ENCODE measurements at places on chromosomes 2 and 18.

GRCh38 chr2:8567469-8568260 lies 114.2 kb upstream of the ID2 start:
- DNase-seq, result peak; percentile 36

- no peak for DNase-seq
Measured at GRCh38 chr2:189069855-189070619, 95.9 kb downstream of the COL3A1 start.

- DNase-seq, result no peak
Measured at GRCh38 chr2:69171897-69172525, 159.0 kb downstream of the ANTXR1 start.

DNA sequence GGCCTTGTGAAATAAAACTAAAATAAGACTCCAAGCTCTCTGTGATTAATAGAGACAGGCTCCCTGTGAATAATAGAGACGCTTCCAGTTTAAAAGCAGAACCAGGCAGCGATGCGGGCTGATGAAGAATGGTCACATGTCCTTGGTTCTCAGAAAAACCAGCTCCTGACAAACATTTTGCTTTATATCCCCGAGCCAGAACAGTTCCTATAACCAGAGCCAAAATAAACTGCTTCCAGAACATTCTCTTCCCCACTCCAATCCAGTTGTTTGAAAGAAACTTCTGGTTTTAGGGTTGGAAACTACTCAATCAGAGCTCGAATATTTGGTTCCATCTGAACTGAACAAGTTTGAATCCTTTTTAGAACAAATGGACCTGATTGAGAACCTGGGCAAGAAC lies 213.7 kb downstream of the TSN start:
- DNase-seq, result no peak

DNA sequence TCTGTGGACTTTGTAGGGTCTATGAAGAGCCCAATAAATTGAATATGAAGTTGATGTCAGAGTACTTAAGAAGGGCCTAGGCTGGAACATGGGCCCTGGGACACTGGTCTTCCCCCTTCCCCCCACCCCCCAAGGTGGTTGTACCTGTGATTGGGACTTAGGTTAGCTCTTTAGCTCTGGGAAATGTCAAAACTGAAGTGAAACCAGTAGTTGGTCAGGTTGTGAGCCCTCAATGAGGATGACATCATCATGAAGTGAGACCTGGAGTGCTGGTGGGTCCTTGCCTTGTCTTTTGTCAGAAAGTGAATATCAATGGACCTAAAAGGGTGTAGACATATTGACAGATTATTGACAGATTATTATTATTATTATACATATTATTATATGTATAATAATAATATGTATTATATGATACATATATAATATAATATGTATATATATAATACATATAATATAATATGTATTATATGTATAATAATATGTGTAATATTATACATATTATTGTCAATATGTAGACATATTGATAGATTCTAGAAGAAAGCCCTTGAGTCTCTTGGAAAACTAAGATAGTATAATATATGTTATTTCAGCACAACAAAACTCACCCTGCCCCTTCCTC lies 5.4 kb downstream of the MARS2 start:
- no peak for DNase-seq

DNA sequence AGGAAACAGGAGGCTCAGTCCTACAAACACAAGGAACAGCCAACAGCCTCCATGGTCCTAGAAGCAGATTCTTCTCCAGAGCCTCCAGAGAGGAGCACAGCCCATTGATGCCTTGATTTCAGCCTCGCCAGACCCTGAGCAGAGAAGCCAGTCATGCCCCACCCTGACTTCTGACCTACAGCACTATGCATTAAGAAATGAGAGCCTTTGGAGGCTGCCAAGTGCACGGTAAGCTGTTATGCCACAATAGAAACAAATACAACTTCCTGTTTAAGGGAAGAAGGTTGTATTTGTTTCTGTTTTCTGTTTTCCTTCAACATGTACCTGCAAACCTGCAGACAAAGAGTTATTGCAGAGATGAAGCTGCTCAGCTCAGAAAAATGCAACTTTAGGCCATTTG lies 181.3 kb upstream of the AGAP1 start:
- no peak for DNase-seq

DNA sequence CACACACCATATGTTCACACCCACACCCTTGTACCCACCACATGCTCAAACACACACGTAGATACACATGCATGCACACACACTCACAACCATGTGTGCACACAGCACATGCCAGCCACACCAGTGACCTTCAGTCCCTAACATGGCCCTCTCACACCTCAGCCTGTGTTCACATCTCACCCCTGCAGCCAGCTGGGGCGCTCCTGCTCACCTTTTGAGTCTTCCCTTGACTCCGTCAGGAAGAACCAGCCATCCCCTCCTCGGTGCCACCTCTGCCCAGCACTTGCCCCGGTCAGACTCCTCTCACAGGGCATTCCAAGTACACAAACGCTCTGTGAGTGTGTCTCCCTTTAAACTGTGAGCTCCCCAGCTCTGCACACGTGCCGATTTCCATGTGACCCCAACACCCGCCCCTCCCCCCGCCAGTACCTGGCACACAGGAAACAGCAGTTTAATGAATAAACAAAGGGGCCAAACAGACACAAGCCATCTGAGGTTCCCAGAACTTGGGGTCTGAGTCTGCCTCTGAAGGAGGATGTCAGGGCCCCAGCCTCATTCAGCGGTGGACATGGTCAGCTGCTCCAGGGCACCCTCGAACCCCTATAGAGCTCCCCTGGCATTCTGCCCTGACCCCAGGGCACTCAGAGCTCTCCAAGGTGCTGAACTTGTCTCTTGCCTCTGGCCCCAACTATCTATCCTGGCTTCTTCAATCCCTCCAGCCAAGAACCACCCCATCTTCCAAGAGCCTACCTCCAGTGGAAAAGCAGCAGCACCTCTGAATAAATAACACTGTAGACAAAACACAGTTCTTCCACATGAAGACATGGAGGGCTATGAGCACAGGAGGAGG lies 252.9 kb downstream of the ATAD2B start:
- DNase-seq, result no peak

GRCh38 chr2:25076749-25077148 lies 34.9 kb downstream of the EFR3B start:
- DNase-seq, result no peak

DNA sequence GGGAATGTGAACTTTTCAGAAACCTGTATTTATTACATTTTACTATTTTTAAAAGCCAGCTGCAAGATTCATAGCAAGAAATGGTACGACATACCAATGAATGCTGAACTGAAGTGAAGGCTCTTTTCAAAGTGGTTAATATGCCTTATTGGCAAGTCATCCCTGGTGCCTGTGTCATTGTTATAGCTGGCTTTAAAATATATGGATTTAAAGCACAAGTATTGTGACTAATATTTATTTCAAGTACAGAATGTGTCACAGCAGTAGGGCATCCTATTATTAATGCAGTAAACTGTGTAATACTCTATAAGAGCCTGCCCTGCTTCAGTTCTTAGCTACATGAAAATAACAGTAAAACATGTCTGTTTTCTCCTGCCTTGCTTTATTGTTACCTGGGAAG lies 10.8 kb downstream of the TSHZ1 start:
- DNase-seq, result no peak

GRCh38 chr2:219369447-219369861 lies 18.3 kb downstream of the DNPEP start:
- DNase-seq, result peak; percentile 86

DNA sequence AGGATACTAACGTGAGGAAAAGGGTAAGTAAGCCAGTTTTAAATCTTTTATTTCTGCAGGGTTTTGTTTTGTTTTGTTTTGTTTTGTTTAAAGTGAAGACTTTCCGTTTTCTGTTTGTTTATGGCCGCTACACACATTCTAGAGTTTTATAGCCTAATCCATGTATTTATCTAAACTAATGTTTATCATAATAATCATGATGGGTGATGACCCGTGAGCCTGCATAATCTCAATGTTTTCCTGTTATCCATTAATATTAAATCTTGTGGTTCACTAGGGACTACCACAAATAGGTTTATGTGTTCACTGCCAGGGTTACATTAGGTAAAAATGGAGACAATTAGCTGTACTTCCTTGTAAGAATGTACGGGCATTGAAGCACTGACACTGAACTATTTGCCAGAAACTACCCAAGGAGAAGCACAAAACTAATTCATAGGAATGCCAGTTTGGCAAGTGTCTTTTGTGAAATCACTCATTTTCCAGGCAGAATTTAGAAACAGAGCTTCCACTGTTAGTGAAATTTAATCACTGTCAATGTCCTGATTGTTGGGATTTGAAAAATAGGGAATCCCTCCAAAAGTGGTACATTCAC lies 574.8 kb downstream of the LRP1B start:
- DNase-seq, result no peak

GRCh38 chr2:118718921-118719320 lies 128.5 kb downstream of the EN1 start:
- no peak for DNase-seq

- no peak for DNase-seq
Measured at GRCh38 chr2:149015501-149015900, 23.0 kb upstream of the LYPD6B start.

DNA sequence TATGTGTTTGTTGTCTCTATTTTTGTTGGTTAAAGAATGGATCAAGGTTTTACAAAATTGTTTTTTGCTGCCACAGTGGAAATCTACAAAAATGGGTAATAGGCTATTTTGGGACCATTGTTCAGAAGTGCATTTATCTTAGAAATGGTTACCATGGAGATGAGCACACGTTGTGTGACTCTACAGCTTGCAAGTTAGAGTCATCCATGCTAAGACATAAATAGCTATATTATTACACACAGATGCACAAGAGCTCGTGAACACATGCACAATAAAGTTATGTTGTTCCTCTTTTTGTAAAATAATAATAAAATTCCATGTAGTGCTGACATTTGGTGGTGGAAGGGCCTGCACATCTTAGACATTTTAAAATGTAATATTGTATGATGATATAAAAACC lies 15.5 kb upstream of the DUSP19 start:
- no peak for DNase-seq

- no peak for DNase-seq
Measured at GRCh38 chr2:105187531-105187930, 54.0 kb upstream of the GPR45 start.

DNA sequence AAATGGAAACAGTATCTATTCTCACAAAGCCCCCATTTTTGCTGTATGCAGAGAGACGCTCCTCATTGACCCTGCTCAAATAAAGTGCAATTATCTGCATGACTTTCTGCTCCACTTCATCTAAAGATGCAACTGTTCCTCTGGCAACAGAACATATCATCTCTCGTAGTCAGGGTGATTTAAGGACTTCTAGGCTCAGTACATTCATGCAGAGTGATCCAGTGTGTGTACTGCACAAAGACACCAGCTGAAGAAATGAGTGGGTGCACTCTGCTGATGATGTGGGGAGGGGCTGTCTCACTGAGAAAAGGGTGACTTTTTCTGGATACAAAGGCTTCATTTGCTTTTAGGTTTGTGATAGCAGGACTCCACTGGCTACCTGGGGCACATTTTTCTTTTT lies 355.2 kb downstream of the GALNT13 start:
- no peak for DNase-seq

GRCh38 chr18:49936821-49937220 lies 123.5 kb upstream of the ACAA2 start:
- DNase-seq, result no peak

DNA sequence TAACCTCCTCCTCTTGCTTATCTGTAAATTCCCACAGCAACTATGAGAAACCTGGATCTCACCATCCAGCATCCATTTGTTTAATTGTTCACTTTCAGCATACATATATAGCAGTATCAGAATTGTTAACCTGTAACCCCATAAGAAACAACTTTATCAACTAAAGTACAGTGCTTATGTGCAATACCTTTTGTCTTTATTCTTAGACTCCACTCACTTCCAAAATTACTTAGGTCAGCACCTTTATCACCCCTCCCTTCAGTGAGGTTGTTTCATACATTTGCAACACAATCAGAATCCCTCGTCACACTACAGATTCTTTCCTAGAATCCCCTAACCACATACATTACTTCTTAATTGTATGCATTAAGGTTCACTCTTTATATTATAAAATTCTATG lies 225.9 kb upstream of the NCKAP5 start:
- DNase-seq, result no peak

DNA sequence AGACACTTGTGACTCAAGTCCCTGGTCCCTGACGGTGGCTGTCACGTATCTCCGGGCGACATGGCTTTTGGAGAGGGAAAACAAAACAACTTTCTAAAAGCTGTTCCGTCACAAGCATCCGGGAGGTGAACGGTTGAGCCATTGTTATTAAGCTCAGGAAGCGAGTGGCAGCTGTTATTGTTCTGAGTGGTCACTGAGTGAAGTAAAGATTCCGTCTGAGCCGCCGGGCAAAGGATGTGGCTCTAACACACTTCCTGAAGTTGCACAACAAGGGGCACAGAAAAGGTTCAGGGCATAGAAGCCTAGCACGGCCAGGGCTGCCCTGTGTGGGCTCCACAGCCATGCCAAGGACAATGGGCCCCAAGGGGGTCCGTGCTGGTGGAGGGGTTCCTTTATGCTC lies 24.3 kb downstream of the INPP5D start:
- DNase-seq, result peak; percentile 53

DNA sequence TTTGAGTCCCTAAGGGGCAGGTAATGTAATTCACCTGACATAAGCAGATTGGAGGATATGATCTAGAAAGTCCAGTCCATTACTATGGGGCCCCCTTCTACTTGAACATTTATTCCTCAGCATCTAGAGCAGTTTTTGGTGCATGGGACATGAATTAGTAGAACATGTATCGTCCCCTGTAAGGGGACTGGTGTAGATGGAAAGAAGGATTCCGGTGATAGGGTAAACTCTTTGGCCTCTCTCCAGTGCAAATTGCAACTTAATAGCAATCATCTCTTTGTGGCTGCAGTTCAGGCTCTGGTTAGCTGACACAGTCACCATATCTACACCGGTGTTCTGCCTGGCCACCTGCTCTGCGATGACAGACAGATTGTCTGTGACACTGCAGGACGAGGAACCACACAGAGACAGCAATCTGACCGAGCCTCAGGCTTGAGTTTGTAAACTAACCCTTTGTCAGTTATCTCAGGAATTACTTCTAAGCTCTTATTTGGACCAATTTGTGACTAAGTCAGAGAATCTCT lies 6.4 kb upstream of the SLC8A1 start:
- no peak for DNase-seq

GRCh38 chr18:25455646-25456045 lies 103.7 kb upstream of the ZNF521 start:
- DNase-seq, result no peak

GRCh38 chr2:97991081-97991856 lies 4.5 kb downstream of the TMEM131 start:
- no peak for DNase-seq

DNA sequence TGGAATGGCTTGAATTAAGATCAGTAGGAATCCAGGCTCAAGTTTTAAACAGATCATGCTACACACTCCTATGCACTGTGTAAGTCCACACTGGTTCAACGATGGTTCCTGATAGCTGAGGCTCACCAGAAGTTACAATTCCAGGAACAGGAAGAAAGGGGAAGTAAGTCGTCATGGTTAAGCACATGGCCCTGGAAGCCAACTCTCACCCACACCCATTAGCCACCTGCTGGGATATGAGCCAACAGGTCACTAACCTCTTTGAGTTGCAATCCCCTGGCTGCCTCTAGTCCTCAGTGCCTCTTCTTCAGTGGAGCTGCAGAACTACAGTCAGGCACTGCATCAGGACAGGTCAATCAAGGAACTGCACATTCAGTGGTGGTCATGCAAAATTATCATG lies 133.5 kb downstream of the TMEM182 start:
- DNase-seq, result no peak
